Activated T-helper 1 cell treated with anti-CD3 and anti-CD28 coated beads, Interleukin-2, amount 50 U/mL, for 16 hours (primary cell): ENCODE measurements at places on chromosomes 11 and 22.

DNA sequence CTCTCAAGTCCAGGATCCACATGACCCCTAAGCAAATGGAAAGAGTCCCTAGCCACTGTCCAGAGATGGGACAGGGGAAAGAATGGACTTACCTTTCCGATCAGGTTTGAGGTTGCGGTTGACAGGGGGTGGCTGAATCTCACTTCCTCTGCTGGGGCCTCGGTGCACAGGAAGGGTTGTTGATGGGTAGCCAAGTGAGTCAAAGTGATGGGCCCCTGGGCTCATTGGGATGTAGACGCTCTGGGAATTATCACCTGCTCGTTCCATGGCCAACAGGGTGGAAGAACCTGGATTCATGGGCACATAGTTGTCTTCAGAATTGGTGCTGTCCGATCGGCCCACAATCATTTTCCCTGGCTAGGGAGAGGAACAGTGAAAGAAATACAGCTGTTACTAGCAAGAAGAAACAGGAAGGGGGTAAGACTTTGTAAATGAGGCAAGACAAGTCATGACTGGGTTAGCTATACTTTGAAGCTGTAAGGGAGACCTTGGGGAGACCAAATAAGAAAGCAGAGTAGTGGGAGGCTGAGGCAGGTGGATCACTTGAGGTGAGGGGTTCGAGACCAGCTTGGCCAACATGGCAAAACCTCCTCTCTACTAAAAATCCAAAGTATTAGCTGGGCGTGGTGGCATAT is 34.7 kb downstream of the USP35 start:
- no peak for DNase-seq

- DNase-seq = no peak
Measured at GRCh38 chr11:19924716-19925115, 212.1 kb downstream of the NAV2 start.

GRCh38 chr11:81030186-81030585 is 1589.4 kb upstream of the TENM4 start:
- no peak for DNase-seq

DNA sequence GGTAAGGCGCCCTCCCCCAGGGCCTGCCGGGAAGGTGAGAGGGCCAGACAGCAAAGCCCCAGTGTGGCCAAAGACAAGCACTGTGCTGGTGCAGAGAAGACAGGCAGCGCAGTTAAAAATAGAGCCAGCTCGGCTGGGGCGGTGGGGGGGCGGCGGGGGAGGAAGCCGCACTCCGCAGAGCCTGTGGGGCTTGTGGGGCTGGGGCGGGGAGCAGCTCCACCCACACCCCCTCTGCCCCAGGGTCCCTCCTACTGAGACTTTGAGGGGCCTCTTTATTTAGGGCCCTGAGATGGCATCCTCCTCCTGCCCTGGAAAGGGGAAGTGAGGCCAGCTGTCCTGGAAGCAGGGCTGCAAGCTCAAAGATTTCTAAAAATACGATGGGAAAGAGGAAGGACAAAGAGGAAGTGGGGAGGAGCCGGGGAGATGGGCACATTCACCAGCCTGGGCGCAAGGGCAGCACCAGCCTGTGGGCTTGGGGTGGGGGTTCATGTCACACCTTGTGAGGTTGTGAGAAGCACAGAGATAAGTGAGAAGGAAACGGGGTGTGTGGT is 2.6 kb downstream of the CYTH4 start:
- DNase-seq = no peak

DNA sequence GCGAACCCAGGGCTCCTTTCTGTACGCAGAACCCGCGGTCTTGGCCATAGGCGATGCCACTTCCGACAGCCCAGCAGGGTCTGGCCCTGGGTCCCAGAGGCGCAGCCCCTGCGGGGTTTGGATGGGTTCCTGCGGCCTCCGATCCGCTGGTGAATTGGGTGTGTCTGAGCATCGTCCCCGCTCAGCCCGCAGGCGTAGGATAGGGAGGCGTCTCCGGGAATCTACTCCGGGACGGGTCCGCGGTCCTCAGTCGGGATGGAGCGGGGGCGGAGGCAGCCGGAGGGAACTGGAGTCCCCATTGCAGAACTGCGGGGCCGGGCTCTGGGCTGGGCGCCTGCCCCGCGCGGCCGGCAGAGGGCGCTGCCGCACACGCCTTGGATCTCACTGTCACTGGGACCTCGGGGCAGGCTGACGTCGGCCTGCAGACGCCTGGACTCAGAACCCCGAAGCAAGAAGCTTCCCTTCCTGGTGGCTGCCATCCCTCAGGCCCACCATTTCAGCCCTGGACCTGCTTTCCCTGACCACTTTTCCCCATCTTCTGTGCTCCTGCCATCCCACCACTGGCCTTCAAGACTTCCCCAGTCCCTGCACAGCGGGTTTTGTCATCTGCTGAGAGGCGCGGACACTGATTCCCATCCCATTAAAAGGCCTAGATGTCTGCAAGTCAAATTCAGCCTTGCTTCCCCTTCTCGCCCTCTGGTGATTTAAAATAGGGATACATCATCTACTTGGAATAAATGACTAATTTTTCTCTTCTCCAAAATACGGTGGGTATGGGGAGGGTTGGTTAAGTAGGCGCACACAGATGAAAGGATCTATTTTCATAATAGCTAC is 38.3 kb upstream of the CREB3L1 start:
- DNase-seq = peak; percentile 70

DNA sequence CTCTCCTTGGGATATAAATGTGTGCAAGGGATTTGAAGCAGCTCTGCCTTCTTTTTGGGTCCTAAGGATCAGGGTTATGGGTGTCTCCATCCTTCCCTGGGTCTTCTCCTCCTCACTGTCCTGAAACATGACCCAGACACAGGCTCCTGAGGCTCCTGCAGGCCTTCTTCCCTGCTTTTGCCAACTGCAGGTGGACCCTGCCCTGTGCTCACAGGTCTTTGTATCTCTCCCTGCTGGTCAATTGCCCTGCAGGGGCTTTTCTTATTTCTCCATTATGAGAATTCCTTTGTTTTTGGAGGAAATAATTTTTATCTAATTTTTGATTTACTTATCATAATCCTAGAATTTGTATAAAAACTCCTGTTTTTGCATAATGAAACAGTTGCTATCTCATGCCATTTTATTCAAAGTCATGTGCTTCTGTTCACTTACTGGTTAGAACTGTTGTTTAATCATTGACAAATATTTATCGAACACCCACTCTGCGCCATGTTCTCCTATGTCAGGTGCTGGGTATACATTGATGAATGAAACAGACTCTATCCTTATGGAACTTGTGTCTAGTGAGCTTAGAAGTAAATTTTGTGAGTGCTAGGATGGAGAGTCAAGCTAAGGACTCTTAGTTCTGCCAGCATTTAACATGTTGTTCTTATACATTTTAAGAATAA is 89.7 kb upstream of the TOP3B start:
- no peak for DNase-seq

- no peak for DNase-seq
Measured at GRCh38 chr22:47798229-47798628, 1035.8 kb downstream of the TBC1D22A start.

- no peak for DNase-seq
Measured at GRCh38 chr22:46070215-46070802, 80.0 kb upstream of the PPARA start.

DNA sequence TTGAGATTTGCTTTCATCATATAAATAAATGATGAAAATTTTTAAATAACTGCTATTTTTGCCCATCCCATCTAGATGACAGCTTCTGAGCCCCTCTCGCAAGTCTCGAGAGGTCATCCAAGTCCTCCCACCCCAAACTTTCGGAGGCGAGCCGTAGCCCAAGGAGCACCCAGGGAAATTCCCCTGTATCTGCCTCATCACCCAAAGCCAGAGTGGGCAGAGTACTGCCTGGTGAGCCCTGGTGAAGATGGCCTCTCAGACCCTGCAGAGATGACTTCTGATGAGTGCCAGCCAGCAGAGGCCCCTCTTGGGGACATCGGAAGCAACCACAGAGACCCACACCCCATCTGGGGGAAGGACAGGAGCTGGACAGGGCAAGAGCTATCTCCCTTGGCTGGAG is 83.9 kb upstream of the PARVA start:
- no peak for DNase-seq

GRCh38 chr11:68792400-68792966 is 41.2 kb upstream of the TESMIN start:
- no peak for DNase-seq

- DNase-seq = no peak
Measured at GRCh38 chr11:95055283-95055897, 6.2 kb downstream of the KDM4F start.

DNA sequence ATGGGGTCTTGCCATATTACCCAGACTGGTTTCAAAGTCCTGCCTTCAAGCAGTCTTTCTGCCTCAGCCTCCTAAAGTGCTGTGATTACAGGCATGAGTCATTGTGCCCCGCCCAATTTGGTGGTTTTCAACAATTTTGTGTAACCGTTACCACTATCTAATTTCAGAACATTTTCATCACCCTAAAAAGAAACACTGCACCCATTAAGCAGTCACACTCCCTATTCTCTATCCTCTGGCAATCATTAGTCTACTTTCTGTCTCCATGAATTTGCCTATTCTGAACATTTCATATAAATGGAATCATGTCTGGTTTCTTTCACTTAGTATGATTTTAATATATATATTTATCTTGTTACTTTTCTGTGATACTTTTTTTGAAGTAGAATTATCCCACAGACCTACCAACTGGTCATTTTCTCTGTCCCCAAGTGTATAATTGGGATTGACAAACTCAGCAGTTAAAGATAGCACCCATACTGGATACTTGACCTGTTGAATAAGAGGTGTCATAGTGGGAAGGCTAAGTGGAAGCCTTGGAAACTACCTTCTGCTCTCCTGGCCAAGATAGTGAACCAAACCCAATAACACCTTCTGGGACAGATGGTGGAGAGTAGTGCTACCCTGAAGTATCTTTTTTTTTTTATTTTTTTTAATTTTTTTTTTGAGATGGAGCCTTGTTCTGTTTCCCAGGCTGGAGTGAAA is 64.8 kb downstream of the STIM1 start:
- DNase-seq = peak; percentile 35

DNA sequence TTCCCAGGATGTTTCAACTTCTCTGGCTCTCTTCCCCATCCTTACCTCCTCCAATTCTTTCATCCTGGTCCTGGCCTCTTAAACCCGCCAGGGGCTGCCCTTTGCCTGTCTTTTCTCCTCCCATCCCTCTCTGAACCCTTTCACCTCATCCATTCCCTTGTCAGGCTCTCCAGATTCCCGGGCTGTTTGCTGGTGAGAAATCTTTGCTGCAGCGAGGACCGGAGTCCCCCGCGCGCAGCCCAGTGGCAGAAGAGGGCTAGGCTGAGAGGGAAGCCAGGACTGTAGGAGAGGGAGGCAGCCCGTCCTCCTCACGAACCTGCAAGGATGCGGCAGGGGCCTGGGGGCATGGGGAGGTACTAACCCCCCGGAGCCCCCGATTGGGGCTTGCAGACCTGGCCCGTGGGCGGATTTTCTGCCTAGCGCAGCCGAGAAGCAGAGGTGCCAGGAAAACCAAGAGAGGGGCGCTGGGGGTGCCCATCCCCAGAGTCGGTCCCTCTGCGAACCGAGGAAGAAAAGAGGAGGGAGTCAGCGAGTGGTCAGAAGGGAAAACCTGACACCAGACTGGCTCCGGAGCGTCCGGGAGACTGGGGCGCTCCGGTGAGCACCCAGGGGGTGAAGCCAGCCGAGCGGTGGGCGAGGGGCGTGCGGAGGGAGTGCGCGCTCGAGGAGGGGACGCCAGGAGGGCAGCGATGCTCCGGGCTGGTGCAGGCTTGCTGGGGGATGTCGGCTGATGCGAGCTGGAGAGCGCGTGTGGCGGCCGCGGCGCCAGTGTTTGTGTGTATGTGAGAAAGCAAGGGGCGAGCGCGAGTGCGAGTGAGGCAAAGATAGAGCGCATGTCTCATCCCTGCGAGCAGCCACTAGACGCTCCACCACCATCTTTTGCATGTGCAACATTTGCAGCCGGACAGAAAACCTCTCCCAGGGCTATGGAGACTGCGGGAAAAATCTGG is at the start of gene GRIA4:
GRIA4 (plus strand) TSS at position 242 of the 950 bp plus-strand sequence. CDS start 925 bp downstream, outside the sequence.
- DNase-seq = no peak

DNA sequence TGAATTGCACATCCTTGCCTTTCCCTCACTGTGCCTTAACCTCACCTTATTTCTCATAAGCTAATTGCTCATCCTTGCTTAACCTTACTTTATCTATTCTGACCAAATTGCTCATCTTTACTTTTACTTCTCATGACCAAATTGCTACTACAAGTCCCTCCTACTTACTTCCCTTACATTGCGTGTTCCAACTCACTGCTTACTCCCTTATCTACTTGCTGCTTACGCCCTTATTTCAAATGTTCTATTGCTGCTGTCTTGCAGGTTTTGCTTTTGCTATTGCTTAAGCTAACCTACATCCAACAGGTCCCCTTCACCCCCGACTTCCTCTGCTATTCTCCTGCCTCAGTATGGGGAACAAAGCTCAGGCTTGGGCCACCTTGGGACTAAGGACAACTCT is 8.0 kb downstream of the OR8B2 start:
- no peak for DNase-seq

DNA sequence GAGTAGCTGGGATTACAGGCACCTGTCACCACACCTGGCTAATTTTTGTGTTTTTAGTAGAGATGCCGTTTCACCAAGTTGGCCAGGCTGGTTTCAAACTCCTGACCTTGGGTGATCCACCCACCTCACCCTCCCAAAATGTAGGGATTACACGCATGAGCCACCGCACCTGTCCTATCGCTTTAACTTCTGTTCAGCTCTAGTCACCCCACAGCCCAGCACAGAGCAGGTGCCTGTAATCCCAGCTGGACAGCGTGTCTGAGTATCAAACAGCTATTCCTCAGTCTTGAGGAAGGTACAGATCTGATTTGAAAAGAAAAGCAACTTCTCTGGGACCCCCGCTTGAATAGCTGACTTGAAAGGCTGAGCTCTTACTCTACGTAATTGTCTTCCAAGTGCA is 149.1 kb downstream of the CTTN start:
- no peak for DNase-seq

- DNase-seq = no peak
Measured at GRCh38 chr11:102874852-102875251, at the start of gene MMP12. Gene MMP12 (minus strand): TSS chr11:102874982. CDS start chr11:102874937, 45 bp downstream.

GRCh38 chr11:92740276-92740675 is 229.2 kb upstream of the MTNR1B start:
- no peak for DNase-seq
